Type B pancreatic cell (in vitro differentiated cells): ENCODE measurements at places on chromosomes 13 and 19.

- no peak for DNase-seq
Measured at GRCh38 chr13:32036757-32037156, 5.2 kb downstream of the FRY start.

DNA sequence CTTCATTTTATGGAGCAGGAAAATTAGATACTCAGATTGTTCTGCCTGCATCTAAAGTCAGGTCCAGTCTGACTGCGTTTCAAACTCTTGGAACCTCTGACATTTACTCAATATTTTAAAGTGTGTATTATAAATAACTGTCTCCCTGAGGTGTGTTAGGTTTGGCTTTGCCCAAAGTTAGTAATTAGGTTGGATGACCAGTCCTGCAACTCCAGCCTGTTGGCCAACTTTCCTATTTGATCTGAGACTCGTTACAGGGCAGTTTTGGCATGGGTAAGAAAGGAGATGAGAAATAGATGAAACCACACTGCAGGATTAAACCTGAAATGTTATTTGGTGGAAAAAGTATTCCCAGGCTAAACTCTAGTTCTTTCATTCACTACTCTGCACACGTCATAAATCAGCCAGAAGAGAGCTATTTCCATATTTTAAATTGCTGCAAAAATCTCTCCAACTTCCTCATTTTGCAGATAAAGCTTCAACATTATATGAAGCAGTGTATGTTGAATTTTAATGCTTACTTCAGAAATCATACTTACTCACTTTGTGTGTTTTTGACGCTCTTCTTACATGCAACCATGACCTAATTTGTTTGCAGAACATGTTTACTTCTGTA lies 357.1 kb downstream of the DCT start:
- DNase-seq = no peak

DNA sequence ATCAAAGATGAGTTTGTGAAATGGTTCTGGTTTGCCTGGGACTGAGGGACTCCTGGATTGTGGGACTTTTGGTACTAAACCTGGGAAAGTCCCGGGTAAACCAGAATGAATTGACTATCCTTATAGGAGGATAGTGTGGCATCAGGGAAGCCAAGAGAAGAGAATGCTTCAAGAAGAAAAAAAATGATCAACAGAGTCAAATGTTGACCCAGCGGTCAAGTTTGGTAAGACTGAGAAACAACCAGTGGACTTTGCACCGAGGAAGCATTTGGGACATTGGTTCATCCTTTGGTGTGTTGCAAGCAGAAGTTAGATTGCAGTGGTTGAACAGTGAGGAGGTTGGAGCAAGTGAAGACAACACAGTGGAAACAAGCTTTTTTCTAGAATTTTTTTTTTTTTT lies 33.5 kb downstream of the CLEC17A start:
- DNase-seq = no peak

DNA sequence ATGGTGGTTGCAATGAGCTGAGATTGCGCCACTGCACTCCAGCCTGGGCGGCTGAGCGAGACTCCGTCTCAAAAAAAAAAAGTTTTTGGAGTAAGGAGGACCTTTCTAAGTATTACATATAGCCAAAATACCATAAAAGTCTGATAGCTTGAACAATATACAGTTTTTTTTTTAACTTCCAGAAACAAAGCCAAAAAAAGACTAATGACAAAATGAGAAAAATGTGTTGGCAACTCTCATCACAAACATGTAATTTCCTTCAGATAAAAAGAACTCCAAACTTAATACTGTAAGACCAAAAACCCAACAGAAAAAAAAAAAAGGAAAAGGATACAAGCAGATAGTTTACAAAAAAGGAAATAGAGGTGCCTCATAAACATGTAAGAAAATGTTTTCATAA lies 68.2 kb upstream of the MED4 start:
- no peak for DNase-seq

DNA sequence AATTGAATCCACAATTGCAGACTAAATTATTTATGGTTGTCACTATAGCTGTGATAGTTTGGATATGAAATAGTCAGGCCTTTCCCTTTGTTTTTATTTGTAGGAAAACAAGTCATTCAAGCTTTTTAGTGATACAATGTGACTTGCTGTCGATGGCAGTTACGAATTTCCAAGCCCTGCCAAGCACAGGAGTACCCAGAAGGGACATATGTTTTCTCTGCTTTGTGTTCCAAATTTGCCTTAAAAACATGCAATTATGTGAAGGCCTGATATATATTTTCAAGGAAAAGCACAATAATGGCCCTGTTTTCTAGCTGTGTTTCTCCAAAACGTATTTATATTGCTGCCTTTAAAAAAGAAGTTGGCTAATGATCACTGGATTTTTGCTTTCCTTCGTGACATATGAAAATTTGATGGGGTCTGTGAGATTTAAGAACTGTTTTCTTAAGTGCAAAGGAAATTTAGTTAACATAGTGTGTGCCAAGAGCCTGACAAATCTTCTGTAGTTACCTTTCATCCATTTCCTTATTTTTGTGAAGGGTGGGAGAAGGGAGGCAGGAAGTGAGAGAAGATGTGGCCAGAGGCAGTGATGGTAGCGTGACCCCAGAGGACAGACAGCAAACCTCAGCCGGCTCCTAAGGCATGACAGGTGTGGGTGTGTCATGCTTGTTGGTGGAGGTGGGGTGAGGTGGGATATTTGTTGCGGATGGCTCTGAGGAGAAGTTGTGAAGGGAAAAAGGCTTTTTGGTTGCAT lies 79.6 kb downstream of the TEX26 start:
- no peak for DNase-seq
